ENCODE measurements at places on chromosomes 7 and 10. TPM values are rescaled to one million over a fixed set of nuclear protein-coding genes. Genes with fewer than 3 reads are reported as not detected.

SPDYE6 gene
- total RNA-seq: not detected

LRRC18 gene
- total RNA-seq: not detected

TCF7L2 gene
- total RNA-seq: 1.4 TPM

NXPH1 gene
- not detected for total RNA-seq

EBF3 gene
- not detected for total RNA-seq

CRHR2 gene
- total RNA-seq: not detected

HOXA7 gene
- not detected for total RNA-seq

HMX2 gene
- not detected for total RNA-seq

DYDC2 gene
- not detected for total RNA-seq

CALHM2 gene
- total RNA-seq: 93.4 TPM

GAD2 gene
- total RNA-seq: not detected

CYP2C19 gene
- total RNA-seq: not detected

PLXDC2 gene
- not detected for total RNA-seq

CEP55 gene
- 79.3 TPM for total RNA-seq

PON1 gene
- not detected for total RNA-seq

PSMA2 gene
- total RNA-seq: 158 TPM

ASZ1 gene
- not detected for total RNA-seq

UNCX gene
- total RNA-seq: not detected
